ENCODE measurements at places on chromosomes 2 and 18. TPM values are rescaled to one million over a fixed set of nuclear protein-coding genes. Genes with fewer than 3 reads are reported as not detected.
A peak's percentile ranks its signal among the peaks of the same experiment; 100 is the strongest.

The LCT gene
- total RNA-seq, result 0.06 TPM

- DNase-seq, result peak; percentile 51
Observed at GRCh38 chr2:42328148-42328833, 32.7 kb downstream of the COX7A2L start.

GRCh38 chr2:11248-11941 lies 34.9 kb downstream of the FAM110C start:
- DNase-seq, result no peak

The PSMA8 gene
- not detected for total RNA-seq

GRCh38 chr2:64640153-64641044 lies 13.3 kb downstream of the SERTAD2 start:
- DNase-seq, result no peak

GRCh38 chr18:1078301-1078700 lies 173.6 kb downstream of the ADCYAP1 start:
- no peak for DNase-seq

DNA sequence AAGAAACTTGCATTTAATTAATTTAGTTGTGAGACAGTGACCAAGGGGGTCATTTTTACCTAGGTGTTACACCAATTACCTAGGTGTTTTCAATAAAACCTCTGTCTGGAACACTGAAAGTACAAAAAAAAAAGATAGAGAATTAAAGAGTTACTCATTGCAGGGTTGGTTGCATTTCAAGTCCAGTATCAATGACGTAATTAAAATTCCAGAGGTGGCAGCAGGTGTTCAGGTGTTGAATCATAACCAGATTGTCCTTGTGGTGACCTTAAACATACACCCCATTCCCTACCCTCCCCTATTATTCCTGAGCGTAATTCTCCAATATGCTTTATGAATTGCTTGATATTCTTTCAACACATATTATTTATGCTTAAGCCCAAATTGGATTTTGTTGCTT lies 352.0 kb upstream of the SLC8A1 start:
- no peak for DNase-seq

The C2orf66 gene
- not detected for total RNA-seq

DNA sequence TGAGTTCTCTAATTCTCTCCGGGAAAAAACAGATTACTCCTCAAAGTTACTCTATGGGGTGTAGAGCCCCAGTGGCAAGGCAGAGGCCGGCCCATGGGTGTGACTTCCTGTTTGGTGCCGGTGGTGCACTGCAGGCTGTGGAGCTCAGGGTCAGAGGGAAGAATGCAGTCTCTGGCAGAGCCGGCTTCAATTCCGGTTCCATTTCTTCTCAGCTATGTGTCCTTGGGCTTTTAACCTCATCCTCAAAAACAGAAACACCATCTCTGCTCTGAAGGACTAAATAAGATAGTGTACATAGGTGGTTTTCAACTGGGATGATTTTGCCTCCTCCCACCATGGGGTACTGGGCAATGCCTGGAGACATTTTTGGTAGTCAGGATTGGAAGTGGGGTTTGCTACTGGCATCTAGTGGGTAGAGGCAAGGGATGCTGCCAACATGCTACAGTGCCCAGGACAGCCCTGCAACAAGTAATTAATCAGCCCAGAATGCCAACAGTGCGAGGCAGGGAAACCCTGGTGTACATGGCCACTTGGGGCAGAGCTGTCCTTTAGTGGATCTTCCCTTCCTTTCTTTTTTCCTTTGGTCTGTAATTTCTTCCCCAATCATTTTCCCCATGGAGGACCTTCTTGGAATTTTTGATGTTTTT lies 81.2 kb downstream of the INSIG2 start:
- DNase-seq, result peak; percentile 30

GRCh38 chr2:239021651-239022436 lies 174.0 kb downstream of the TWIST2 start:
- DNase-seq, result no peak

The GALNT5 gene
- total RNA-seq, result 15.9 TPM

The FBLN7 gene
- 7.0 TPM for total RNA-seq

The TTC21B gene
- total RNA-seq, result 22.4 TPM
